ENCODE measurements at places on chromosomes 12 and 14.

DNA sequence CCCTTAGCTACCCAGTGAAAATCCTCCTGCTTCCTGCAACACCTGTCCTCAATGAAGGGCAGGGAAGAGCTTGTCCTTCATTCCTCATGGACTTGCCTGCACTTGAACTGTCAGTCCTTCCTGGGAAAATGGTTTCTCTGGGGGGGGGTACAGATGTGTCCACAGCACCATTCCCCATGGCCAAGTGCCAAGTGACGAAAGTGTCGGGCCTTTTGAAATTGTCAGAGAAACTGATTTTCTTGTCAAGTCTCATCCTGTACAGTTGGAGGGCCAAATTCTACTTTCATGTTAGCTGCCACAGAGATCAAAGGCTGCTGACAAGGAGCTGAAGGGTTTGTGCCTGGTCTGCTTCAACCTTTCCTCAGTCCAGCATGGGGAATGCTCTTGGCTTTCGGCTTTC lies 179.5 kb upstream of the PARP11 start:
- DNase-seq: no peak

GRCh38 chr14:102728501-102728900 lies 48.7 kb upstream of the TRAF3 start:
- DNase-seq: peak; percentile 16

DNA sequence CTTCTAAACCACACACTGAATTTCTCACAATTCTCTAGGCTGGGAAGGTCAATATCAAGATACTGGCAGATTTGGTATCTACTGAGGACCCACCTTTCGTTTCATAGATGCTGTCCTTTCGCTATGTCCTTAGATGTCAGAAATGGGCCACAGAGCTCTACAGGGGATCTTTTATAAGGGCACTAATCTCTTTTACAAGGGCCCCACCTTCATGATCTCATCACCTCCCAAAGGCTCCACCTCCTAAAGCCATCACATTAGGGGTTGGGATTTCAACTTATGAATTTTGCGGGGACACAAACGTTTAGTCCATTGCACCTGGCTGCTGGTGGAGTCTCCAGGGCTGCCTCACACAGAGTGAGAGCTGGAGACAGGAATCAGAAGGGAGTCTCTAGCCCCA lies 79.9 kb downstream of the ACACB start:
- DNase-seq: no peak

- no peak for DNase-seq
Measured at GRCh38 chr14:50784683-50785456, 46.1 kb downstream of the NIN start.

DNA sequence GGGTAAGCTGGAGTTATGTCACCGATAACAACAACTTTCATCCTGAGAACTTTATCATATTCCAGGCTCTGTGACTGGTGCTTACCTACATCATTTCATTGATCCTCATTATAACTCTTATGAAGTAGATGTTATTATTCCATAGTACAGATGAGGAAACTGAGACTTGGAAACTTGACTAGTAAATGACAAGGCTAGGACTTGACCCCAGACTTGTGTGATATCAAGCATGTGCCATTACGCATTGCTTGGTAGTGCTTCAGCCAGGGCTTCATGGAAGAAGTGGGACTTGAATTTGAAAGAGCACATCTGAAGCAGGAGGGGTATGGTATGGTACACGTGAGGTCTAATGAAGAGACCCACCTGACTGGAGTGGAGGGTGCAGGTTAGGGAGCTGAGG lies 11.9 kb downstream of the AVIL start:
- DNase-seq: no peak

GRCh38 chr14:50067723-50068495 lies 48.5 kb downstream of the VCPKMT start:
- no peak for DNase-seq

- no peak for DNase-seq
Measured at GRCh38 chr14:75156901-75157300, 19.5 kb downstream of the TMED10 start.

- DNase-seq: no peak
Measured at GRCh38 chr14:34496007-34496678, 34.1 kb upstream of the SPTSSA start.

- DNase-seq: no peak
Measured at GRCh38 chr14:73290279-73290678, 53.0 kb downstream of the PAPLN start.

DNA sequence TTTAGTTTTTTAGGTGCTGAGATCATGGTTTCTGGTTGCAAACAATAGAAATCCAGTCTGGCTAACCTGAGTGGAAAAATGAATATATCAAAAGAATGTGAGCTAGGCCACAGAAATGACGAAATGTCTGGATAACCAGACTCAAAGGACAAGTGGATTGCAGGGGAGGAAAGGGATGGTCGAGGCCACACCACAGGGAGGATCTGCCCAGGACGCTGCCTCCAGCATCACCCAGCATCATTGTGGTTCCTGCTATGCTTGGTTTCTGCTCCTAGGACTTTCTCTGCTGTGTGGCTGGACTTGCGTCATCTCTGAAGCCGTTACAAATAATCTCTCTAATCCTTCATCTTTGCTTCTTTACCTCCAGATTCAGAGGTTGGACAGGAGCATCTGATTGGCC lies 80.4 kb downstream of the TTC8 start:
- DNase-seq: no peak

- no peak for DNase-seq
Measured at GRCh38 chr12:97813301-97813700, 350.7 kb downstream of the RMST start.

- no peak for DNase-seq
Measured at GRCh38 chr12:100398307-100398706, 41.4 kb downstream of the SLC17A8 start.

GRCh38 chr12:109588461-109589239 lies 15.1 kb downstream of the MVK start:
- DNase-seq: peak; percentile 91

GRCh38 chr14:65550779-65551643 lies 138.5 kb downstream of the FUT8 start:
- no peak for DNase-seq

- no peak for DNase-seq
Measured at GRCh38 chr14:67360470-67361206, 510 bp downstream of the EIF2S1 start.

- no peak for DNase-seq
Measured at GRCh38 chr12:65122703-65123102, 1.6 kb upstream of the WIF1 start.

DNA sequence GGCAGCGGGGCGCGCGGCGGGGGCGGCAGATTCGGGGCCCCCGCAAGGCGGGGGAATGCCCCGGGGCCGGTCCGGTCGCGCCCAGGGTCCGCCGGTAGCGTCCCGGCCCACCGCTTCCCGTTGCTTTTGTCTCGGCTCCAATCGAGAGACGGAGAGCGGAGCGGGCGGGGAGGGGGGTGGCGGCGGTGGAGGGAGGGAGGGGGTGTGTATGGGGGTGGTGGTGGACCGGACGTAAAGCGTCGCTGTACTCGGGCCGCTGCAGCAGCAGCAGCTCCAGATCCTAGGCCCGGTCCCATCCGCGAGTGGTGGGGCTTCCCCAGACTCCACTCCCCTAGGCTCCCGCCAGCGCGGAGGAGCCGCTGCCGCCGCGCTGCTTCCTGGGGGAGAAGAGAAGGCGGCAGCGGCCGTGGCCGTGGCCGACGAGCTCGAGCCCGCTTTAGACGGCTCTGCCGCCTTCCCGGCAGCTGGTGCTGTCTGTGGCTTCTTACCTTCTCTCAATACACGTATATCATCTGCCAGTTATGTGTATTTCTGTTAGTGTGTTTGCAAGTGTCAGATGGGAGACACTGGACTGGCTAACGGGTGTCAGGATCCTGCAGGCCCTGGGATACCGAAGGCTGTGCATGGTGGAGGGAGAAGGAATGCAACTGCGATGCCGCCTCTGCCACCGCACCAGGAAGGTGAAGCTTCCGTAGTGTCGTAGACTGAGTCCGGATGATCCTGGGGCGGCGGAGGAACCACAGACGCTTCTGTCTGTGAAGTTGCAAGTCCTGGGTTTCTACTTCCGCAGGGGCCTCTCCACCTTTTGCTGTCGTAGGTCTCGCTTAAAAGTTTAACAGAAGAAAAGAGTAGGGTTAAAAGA lies 508 bp downstream of the CNOT2 start:
- peak; percentile 81 for DNase-seq

DNA sequence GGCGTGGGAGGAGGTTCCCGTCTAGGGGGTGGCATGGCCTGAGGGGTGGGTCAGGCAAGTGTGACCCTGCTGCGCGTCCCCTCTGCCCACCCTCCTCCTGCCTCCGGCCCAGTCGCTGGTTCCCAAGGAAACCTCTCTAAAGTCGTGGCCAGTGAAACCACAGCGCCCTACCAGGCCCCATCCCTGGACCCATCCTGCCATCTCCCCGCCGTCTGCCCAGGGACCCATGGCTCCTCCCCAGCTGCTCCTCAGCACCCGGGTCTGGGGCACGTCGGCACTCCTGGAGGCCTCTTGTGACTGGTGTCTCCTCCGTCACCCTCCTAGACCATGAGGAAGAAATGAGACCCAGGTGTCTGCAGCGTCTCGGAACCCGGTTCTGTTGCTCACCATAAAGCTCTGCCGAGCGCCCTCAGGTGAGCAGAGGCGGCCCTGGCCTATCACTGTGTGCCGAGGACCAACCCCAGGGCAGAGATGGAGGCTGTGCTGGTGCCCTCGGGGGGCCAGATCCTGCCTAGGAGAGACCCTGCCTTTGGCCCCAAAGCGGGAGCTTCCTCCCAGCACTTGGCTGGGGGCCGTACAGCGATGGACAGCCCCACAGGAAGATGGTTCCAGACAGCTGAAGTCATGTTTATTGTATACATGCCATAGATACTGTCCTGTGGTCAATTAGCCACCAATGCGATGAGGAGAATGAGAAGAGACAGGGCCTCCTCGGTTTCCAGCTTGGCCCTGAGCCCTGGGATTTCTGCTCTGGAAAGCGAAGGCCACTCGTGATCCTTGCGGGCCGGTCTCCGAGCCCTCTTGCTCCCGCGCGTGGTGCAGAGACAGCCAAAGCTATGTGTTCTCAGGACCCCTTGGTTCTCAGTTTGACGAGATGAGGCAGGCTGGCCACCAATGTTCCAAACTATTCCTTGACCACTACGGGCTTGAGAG lies 222.5 kb upstream of the RTL1 start:
- DNase-seq: peak; percentile 21

DNA sequence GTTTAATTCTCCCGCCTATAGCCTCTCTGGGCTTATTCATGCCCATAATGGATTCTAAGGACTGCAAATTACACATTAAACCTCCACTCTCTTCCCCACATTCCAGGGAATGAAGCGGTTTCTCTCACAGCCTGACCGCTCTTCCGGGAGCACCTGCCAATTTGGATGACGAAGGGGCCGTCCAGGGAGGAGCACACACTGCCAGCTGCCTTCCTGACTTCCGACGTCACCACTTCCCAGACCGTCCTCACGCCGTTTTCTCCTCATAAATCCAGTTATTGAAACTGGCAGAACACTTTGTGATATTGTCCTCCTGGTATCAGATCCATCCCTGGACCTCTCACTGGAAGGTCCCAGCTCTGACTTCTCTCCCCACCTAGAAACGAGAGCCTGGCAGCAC lies 87.6 kb downstream of the GCH1 start:
- DNase-seq: no peak

GRCh38 chr12:15700595-15700994 lies 88.6 kb downstream of the EPS8 start:
- no peak for DNase-seq

GRCh38 chr14:56414236-56414635 lies 165.4 kb upstream of the TMEM260 start:
- DNase-seq: no peak

DNA sequence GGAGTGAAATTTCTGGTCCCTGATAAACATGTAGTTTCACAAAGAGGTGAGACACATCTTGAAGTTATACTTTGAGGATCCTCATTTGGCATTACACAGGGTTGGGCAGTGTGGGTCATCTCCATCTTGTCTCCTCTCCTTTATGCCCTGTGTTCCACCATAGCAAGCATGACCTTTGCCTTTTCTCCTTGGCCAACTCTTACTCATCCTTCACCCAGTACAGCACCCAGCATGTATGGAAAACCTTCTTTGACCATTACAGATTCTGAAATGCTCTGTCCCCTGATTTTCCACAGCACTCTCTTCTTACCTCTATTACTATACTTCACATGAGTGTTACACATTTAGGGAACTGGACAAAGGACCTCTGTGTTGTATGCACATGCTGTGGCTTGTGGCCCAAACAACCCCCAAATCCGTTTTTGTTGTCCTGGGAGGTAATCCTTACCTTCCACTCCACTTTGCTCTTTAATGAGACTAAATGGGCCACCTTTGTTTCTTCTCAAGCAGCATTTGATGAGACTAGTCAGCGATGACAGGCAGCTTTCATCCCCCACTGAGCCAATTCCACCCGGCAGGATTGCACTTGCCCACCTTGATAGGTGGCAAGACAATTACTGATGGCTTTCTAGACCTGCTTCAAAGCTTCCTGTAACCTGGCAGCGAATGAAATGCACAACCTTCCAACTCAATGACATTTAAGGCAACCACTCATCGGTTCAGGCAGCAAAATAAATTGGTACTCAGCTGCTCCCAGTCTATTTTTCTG lies 163.5 kb downstream of the MON2 start:
- DNase-seq: no peak

DNA sequence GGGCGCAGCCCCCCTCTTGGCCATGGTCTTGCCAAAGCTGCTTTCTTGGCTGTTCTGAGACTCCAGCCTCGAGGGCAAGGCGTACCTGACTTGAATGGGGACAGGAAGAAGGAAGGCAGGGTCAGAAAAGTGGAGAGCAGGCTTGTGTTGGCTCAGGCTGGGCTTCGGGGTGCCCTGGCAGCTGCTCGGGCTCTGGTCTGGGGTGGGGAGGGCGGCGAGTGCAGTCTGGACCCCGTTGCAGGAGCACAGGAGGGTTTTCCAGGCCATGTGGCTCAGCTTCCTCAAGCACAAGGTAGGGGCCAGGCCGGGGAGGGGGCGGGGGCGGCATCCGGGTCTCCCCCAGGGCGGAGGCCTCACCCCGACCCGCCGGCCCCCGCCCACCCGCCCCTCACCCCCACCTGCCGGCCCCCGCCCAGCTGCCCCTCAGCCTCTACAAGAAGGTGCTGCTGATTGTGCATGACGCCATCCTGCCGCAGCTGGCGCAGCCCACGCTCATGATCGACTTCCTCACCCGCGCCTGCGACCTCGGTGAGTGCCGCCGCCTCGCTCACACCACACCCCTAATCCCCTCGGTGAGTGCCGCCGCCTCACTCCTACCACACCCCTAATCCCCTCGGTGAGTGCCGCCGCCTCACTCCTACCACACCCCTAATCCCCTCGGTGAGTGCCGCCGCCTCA lies 4.2 kb downstream of the NOC4L start:
- DNase-seq: peak; percentile 15

- peak; percentile 71 for DNase-seq
Measured at GRCh38 chr14:95300002-95300696, 19.6 kb downstream of the CLMN start.

GRCh38 chr12:57009949-57010626 lies 3.7 kb upstream of the ZBTB39 start:
- no peak for DNase-seq

GRCh38 chr12:80714846-80715245 lies 1.9 kb upstream of the MYF5 start:
- DNase-seq: no peak

- no peak for DNase-seq
Measured at GRCh38 chr12:116697305-116697704, 40.6 kb downstream of the SPRING1 start.

Data from right lobe of liver (tissue), 6 donors.